ENCODE measurements at places on chromosomes 5 and 9.

GRCh38 chr5:98787131-98787719 lies 13.8 kb downstream of the RGMB start:
- no peak for DNase-seq

GRCh38 chr9:124708633-124709291 lies 62.3 kb downstream of the NR6A1 start:
- DNase-seq, result no peak

- no peak for DNase-seq
These were observed at the start of gene RANBP17 for GRCh38 chr5:170861917-170862766. Gene RANBP17, plus strand, starts transcription at chr5:170862018.

DNA sequence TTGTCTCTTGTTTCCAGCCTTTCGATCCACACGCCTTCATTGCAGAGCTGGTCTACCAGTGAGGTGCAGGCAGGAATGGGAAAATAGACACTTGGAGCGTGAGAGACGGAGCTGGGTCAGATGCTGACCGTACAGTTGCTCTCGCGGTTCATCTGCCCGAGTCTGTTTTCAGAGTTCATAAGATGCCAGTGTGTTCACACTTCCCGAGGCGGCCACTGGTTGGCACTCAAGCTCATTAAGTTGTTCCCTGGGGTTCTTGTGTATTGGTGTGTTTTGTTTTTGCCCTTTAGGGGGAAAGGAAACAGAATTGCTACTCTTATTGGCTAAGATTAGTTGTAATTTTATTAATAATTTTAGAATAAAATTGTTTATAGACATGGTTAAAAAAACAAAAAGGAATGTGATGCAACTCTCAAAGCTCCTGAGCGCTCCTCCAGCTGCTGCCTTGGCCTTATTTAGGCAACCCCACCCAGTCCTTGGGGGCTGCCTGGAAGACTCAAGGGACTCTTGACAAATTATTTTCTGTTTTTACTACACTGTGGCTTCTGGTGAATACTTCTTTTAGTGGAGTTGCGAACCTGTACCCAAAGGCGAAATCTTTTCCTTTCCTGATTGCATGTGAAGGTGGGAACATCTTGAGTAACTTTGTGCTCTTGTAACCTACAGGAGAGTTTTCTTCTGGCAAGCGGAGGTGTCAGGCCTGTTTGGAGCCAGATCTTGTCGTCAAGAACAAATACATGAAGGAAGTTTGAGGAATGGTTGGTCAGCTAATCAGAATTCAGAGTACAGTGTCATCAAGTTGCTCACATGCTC lies 146.1 kb downstream of the MAST4 start:
- no peak for DNase-seq

Data from stimulated activated CD8-positive, alpha-beta memory T cell treated with anti-CD3 and anti-CD28 coated beads, Interleukin-7, amount 100 ng/mL, for 24 hours (primary cell).